ENCODE measurements at places on chromosomes 5 and 9. TPM values are rescaled to one million over a fixed set of nuclear protein-coding genes. Genes with fewer than 3 reads are reported as not detected.
A peak's percentile ranks its signal among the peaks of the same experiment; 100 is the strongest.

DNA sequence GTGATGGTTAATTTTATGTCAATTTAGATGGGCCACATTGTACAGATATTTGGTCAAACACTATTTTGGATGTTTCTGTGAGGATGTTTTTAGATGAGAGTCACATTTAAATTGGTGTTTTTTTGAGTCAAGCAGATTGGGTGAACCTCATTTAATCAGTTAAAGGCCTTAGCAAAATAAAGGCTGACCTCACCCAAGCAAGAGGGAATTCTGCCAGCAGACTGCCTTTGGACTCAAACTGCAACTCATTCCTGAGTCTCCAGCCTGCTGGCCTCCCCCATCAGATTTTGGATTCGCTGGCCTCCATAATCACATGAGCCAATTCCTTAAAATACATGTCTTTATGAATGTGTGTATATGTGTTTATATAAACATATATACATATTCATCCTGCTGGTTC, 282.7 kb upstream of the POU5F2 start:
- H3K4me1 ChIP-seq: no peaks in the 10 kb centered on the region
- no peak for DNase-seq
- H3K27me3 ChIP-seq: no peaks in the 10 kb centered on the region
- no peaks in the 10 kb centered on the region for H3K36me3 ChIP-seq

GRCh38 chr5:66933066-66933465, 263.5 kb downstream of the CD180 start:
- DNase-seq: no peak
- H3K27me3 ChIP-seq: no peaks in the 10 kb centered on the region
- no peak overlapping the region for H3K27ac ChIP-seq
- H3K4me3 ChIP-seq: no peak overlapping the region

GRCh38 chr5:13250464-13251291, 693.8 kb downstream of the DNAH5 start:
- no peak overlapping the region for H3K4me3 ChIP-seq
- H3K4me1 ChIP-seq: no peaks in the 10 kb centered on the region
- no peaks in the 10 kb centered on the region for H3K27me3 ChIP-seq
- DNase-seq: no peak

DNA sequence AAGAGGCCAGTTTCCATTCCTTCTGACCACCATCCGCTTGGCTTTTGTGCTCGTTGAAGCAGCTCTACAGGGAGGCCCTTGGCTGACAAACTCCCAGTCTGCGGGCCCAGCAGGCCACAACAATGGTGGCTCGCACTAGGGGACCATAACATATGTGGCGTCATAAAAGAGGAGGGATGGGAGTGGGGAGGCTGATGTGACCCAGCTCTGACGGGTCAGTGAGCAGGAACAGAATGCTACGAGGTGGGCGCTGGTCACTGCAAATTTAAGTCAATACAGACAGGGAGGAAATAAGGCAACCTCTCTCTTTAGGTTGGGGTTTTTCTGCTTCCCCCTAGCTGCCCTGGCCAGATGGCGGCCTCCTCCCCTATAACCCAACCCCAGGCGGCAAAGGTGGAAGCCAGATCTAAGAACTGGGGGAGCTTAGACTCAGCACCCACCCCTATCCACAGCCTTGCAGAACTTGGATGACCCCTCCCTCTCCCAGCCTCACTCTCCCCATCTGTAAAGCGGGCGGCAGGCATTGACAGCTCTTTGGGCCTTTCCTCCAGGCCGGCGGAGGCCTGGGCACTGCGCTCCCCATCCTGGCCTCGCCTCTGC, 778 bp downstream of the FRRS1L start:
- H3K27ac ChIP-seq: no peak overlapping the region
- H3K4me3 ChIP-seq: no peak overlapping the region
- H3K36me3 ChIP-seq: no peaks in the 10 kb centered on the region

IL13 gene
- not detected for total RNA-seq

DNA sequence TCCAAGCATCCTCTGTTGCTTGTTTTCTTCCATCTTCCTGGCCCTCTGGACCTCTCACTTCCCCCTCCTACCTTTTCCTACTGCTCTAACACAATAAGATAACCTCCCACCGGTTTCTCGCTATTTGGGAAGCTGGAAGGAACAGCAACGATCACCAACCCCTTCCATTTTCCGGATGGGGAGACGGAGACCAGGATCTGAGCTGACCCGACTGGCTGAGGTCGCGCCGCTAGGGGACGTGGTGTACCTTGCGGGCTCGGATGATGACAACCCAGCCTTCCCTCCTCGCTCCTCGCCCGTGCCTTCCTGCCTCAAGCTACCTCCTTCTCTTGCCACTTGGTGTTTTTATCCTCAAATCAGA, 1.9 kb downstream of the LPAR1 start:
- no peaks in the 10 kb centered on the region for H3K4me1 ChIP-seq
- peak overlapping the region; percentile 80 for H3K4me3 ChIP-seq

DNA sequence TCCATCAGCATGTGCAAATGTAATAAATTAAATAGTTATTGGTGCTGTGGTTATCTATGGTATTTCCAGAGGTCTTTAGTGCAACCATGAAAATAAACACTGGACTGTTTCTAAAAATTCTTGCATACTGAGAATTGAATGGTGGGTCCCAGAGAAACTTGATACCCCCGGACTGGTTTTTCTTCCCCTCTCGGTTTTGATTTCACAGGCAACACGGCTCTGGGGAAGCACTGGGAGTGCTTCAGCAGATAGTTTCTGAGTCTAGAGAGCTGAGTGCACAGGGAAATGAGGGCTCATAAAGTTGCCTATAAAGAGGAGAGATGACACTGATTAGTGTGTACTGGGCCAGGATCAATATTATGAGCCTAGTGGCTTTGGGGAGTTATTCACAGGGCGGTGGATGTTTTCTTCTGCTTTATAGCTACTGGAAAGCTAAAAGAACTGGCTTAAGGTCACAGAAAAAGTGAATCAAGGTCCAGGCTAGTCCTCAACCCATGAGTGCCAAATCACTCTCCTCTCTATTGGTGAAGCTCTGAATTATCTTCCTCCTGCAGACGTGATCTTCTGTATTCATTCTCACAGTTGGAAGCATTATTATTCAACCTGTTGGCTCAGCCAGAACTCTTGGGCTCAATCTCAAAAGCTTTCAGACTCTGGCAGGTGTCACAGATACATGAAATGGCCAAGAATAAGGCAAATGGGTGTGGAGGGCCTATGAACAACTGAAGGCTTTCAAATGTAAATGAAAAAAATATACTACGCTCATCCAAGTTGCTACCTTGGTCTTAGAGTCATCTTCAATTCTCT, 170.2 kb upstream of the HMHB1 start:
- H3K27me3 ChIP-seq: no peaks in the 10 kb centered on the region
- DNase-seq: no peak
- H3K4me3 ChIP-seq: no peak overlapping the region
- peaks cover 5% of the 10 kb centered on the region for H3K4me1 ChIP-seq

- no peaks in the 10 kb centered on the region for H3K36me3 ChIP-seq
- H3K27me3 ChIP-seq: no peaks in the 10 kb centered on the region
Observed at GRCh38 chr9:101235105-101235866, 149.5 kb downstream of the BAAT start.

SPINK13 gene
- total RNA-seq: not detected

DNA sequence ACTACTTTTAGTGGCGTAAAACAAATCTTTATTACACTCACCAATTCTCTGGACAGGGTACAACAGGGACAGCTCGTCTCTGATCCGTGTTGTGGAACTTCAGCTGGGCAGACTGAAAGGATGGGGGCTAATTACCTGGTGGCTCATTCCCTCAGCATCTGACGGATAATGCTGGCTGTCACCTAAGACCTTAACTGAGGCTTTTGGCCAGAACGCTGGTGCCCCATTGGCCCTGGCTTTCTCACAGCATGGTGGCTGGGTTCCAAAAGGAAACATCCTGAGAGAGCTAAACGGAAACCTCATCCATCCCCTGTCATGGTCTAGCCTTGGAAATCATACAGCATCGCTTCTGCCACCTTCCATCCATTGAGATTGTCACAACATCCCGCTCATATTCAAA, 62.9 kb downstream of the RAI14 start:
- no peak overlapping the region for H3K4me3 ChIP-seq
- H3K27ac ChIP-seq: no peak overlapping the region
- H3K36me3 ChIP-seq: no peaks in the 10 kb centered on the region
- no peaks in the 10 kb centered on the region for H3K4me1 ChIP-seq
- H3K27me3 ChIP-seq: no peaks in the 10 kb centered on the region
- no peak for DNase-seq

GRCh38 chr9:108691614-108692013, 164.2 kb downstream of the ACTL7B start:
- H3K27ac ChIP-seq: no peak overlapping the region
- no peaks in the 10 kb centered on the region for H3K27me3 ChIP-seq
- DNase-seq: no peak
- no peaks in the 10 kb centered on the region for H3K4me1 ChIP-seq

PDE6A gene
- total RNA-seq: not detected

DNA sequence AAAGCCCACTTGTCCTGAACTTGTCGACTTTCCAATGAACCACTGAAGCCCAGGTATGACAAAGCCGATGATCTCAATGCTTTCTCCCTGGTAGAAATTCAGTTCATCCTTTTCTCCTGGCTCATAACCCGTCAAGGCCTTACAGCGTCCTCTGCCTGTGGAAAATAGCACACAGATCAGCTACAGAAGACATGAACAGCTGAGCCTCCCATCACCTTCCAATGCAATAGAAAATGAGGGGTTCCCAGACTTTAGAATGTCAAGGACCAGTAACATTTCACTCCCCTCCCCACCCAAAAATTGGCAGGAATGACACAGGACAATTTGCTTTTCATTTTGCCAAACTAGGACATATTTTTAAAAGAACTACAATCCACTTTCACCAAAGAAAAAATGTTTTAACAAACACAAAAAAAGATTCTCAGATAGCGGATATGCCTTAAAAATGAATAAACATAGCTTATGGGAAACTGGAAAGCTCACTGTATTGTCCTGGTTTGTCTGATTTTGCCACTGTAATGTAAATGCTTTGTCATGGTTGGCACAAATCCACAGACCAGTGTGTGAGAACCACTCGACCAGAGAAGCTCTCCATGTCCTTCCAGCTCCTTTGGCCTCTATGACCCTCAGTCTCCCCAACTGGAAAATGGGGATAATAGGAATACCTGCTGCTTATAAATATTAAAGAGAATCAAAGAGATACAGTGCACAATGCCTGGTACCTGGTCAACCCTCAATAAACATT, 24.4 kb downstream of the SH3TC2 start:
- H3K27ac ChIP-seq: no peak overlapping the region
- no peak for DNase-seq
- H3K4me3 ChIP-seq: no peak overlapping the region
- peaks cover 3% of the 10 kb centered on the region for H3K4me1 ChIP-seq
- H3K36me3 ChIP-seq: no peaks in the 10 kb centered on the region
- no peaks in the 10 kb centered on the region for H3K27me3 ChIP-seq

CCL21 gene
- 11.3 TPM for total RNA-seq

GRCh38 chr5:77011498-77011897, 18.7 kb upstream of the AGGF1 start:
- H3K4me3 ChIP-seq: no peak overlapping the region
- no peak overlapping the region for H3K27ac ChIP-seq
- H3K4me1 ChIP-seq: no peaks in the 10 kb centered on the region

GRCh38 chr5:14025569-14026286, 81.2 kb upstream of the DNAH5 start:
- H3K4me1 ChIP-seq: peaks cover 8% of the 10 kb centered on the region
- H3K27me3 ChIP-seq: no peaks in the 10 kb centered on the region
- DNase-seq: no peak

GRCh38 chr5:54093861-54094260, 216.5 kb downstream of the ARL15 start:
- no peaks in the 10 kb centered on the region for H3K4me1 ChIP-seq
- H3K27me3 ChIP-seq: no peaks in the 10 kb centered on the region
- no peaks in the 10 kb centered on the region for H3K36me3 ChIP-seq
- no peak for DNase-seq
- H3K4me3 ChIP-seq: no peak overlapping the region

- H3K27me3 ChIP-seq: no peaks in the 10 kb centered on the region
- no peak overlapping the region for H3K27ac ChIP-seq
- no peaks in the 10 kb centered on the region for H3K36me3 ChIP-seq
- no peaks in the 10 kb centered on the region for H3K4me1 ChIP-seq
- no peak for DNase-seq
Observed at GRCh38 chr5:102154291-102154690, 141.8 kb downstream of the SLCO4C1 start.

- no peak overlapping the region for H3K27ac ChIP-seq
- no peaks in the 10 kb centered on the region for H3K27me3 ChIP-seq
- no peaks in the 10 kb centered on the region for H3K36me3 ChIP-seq
- no peak overlapping the region for H3K4me3 ChIP-seq
- no peaks in the 10 kb centered on the region for H3K4me1 ChIP-seq
Observed at GRCh38 chr5:8329773-8330172, 460.8 kb downstream of the MTRR start.

DNA sequence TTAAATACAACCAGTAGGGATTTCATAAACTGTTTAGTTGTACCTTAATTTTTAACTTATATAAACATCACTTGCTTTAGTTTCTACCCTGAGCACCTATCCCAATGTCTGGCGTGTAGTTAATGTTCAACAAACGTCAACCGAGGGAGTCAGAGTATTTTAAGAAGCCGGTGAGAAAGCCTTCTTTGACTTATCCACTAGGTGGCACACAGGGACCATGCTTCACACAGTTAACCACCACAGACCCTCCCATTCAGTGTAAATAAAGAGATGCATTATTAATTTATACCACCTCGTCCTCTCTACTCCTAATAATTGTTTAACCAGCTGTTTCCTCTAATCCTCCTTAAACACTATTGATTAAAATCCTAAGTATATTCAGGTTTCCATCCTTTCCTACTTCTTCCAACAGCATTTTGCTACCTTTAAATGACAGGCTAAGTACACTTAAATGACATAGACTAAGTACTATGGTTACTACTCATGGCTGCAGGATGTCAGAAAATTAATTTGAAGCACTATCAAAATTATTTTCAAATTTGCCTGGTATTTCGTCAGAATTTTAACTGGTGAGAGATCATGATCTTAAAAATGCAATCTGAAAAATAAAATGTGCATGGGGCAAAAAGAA, 2.3 kb downstream of the HAPLN1 start:
- H3K4me1 ChIP-seq: no peaks in the 10 kb centered on the region
- H3K27me3 ChIP-seq: no peaks in the 10 kb centered on the region
- no peaks in the 10 kb centered on the region for H3K36me3 ChIP-seq
- H3K4me3 ChIP-seq: no peak overlapping the region

GRCh38 chr9:87854580-87854955, 28.1 kb upstream of the SPATA31E1 start:
- no peak for DNase-seq
- H3K27ac ChIP-seq: no peak overlapping the region

NR2F1 gene
- total RNA-seq: 5.9 TPM

DNA sequence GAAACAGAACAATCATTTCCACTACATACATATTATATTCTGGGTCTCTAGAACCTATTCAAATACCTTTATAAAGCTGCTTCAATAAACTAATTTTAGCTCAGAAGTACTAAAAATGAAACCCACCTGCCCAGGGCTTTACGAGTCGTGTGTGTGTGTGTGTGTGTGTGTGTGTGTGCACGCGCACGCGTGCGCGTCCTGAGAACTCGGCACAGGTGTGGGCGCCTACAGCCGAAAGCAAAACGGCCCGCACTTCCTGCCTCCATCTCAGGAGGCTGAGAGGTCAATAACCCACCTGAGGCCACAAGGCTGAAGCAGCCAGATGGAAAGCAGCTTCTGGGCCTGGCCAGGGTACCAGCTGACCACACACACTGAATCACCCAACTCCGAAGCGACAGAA, 3.0 kb downstream of the CLPTM1L start:
- H3K4me3 ChIP-seq: no peak overlapping the region
- no peak for DNase-seq
- H3K36me3 ChIP-seq: peaks cover 3% of the 10 kb centered on the region

TAF11L5 gene
- not detected for total RNA-seq

NUTM2F gene
- not detected for total RNA-seq

GRCh38 chr9:137028263-137029057, 423 bp upstream of the ABCA2 start:
- DNase-seq: peak; percentile 90
- peaks cover 21% of the 10 kb centered on the region for H3K4me1 ChIP-seq
- no peaks in the 10 kb centered on the region for H3K36me3 ChIP-seq
- peak overlapping the region; percentile 68 for H3K4me3 ChIP-seq
- H3K27me3 ChIP-seq: no peaks in the 10 kb centered on the region
- peak overlapping the region; percentile 54 for H3K27ac ChIP-seq

PCDHGA5 gene
- total RNA-seq: 2.1 TPM

Data from pancreas (tissue), 10 donors.